ENCODE measurements at places on chromosomes 12 and 14.

- DNase-seq: no peak
These were observed 173.3 kb upstream of the FAR2 start for GRCh38 chr12:28975564-28976340.

DNA sequence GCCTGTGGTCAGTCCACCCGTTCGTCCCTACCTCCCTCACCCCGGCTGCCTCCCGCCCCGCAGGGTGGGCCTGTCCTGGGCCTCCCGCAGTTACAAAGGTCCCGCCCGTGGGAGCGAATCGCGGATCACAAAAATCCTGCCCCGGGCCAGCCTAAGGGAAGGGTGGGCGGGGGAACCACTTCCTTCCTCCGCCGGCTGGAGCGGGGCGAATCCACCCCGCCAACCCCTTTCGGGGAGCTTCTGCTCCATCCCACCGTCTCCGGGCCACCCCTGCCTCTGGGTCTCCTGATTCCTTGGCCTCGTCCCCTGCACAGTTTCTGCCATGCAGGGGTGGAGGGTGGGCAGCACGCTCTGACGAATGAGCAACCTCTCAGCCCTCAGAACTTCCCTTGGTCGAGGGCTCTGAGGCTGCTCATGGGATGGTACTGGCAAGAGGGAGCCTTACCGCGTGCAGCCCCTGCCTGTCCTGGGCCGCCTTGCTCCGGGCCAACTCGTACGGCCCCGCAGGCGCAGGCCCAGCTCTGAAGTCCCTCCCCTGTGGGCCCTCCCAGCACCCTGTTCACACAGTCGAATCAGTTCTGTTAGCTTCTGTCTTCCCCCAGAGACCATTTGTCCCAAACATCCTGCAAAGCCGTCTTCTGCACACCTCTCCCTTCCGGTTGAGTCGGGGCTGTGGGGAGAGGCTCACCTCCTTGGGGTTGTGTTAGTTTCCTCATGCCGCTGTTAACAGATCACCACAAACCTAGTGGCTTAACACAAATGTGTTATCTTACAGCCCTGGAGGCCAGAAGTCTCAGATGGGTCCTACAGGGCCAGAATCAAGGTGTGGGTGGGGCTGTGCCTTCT is 589 bp upstream of the HVCN1 start:
- peak; percentile 26 for DNase-seq

GRCh38 chr12:14903386-14904098 is 17.9 kb upstream of the MGP start:
- DNase-seq: no peak

GRCh38 chr12:76470028-76470939 is 89.3 kb downstream of the OSBPL8 start:
- DNase-seq: no peak

DNA sequence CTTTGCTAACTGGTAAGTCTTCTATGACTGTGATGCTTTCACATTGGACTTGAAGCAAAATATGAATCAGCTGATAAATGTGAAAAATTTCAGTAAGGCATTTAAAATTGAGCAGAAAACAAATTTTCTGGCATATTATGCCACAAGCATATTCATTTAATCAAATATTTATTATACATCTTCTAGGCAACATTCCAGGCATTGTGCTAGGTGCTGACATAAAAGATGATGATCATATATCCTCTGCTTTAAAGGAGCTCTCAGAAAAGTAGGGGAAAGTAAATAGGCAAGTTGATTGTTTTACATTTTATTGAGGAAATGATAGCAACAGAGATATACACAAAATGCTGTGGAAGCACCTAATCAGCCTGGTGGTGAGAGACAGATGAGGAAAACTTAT is 248.9 kb downstream of the SLC16A7 start:
- DNase-seq: no peak

DNA sequence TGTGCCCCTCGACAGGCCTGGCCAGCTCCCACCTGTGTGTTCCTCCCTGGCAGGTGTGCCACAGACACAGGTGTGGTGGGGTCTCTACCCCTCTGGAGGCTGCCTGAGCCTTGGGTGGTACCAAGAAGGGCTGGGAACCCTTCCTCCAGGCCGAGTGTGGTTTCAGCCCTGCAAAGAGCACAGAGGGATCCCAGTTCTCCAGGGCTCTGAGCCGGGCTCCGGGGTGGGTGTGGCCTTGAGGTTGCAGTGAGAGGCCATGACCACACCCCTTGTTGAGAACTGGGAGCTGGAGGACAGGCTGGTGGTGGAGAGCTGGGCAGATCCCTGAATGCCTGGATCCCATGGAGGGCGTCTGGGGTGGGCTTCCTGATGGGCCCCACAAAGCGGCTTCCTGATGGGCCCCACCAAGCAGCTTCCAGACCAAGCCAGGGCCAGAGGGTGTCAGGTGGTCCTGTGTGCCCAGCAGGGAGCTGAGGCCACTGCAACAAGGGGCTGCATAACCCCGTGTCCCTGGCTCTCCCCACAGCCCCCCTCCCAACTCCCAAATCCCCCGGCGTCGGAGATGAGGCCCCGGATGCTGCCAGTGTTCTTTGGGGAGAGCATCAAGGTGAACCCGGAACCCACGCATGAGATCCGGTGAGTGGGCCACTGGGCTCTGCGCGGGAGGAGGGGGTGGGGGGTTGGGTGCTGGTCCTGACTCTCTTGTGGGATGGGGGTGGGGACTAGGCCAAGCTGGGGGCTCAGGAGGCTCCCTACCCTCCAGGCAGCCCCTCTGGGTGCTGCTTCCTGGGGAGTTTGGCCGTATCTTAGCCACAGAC is 16.6 kb downstream of the RFLNA start:
- DNase-seq: no peak

Measured in mucosa of gallbladder (tissue), 1 donor.